ENCODE measurements at places on chromosomes 5 and 9. TPM values are rescaled to one million over a fixed set of nuclear protein-coding genes. Genes with fewer than 3 reads are reported as not detected.

DNA sequence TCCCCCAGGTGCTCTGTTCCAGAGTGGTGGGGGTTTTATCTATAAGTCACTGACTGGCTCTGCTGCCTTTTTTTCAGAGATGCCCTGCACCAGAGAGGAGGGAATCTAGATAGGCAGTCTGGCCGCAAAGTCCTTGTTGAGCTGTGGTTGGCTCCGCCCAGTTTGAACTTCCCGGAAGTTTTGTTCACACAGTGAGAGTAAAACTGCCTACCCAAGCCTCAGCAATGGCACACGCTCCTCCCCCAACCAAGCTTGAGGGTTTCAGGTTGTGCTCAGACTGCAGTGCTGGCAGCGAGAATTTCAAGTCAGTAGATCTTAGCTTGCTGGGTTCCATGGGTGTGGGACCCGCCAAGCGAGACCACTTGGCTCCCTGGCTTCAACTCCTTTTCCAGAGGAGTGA is 1428.6 kb downstream of the MAT2B start:
- H3K4me1 ChIP-seq, result no peaks in the 10 kb centered on the region
- DNase-seq, result no peak
- H3K4me3 ChIP-seq, result no peak overlapping the region
- no peaks in the 10 kb centered on the region for H3K36me3 ChIP-seq
- no peak overlapping the region for H3K27ac ChIP-seq

GRCh38 chr9:112891521-112891920 is 845 bp upstream of the SLC46A2 start:
- no peak overlapping the region for H3K27ac ChIP-seq
- H3K4me3 ChIP-seq, result no peak overlapping the region
- no peak for DNase-seq
- H3K4me1 ChIP-seq, result peaks cover 14% of the 10 kb centered on the region
- H3K27me3 ChIP-seq, result no peaks in the 10 kb centered on the region

DNA sequence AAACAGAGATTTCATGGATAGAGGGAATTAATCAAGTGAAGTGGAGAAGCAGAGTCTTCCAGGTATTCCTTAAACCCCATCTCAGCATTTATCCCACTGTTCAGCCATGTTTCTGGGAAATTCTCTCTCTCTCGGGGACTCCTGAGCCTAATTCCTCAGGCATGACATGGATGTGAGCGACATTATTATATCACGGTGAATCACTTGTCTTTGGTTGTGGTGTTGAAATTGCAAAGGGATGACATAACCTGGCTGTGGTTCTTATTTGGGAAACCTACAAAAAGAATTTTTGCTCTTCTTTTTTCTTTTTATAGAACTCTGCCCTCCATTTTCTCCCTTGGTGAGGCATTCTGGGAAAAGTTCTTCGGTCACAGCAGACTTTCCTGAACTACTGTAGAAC is 457.9 kb upstream of the PTGER4 start:
- H3K4me3 ChIP-seq, result no peak overlapping the region
- H3K4me1 ChIP-seq, result peaks cover 41% of the 10 kb centered on the region

DNA sequence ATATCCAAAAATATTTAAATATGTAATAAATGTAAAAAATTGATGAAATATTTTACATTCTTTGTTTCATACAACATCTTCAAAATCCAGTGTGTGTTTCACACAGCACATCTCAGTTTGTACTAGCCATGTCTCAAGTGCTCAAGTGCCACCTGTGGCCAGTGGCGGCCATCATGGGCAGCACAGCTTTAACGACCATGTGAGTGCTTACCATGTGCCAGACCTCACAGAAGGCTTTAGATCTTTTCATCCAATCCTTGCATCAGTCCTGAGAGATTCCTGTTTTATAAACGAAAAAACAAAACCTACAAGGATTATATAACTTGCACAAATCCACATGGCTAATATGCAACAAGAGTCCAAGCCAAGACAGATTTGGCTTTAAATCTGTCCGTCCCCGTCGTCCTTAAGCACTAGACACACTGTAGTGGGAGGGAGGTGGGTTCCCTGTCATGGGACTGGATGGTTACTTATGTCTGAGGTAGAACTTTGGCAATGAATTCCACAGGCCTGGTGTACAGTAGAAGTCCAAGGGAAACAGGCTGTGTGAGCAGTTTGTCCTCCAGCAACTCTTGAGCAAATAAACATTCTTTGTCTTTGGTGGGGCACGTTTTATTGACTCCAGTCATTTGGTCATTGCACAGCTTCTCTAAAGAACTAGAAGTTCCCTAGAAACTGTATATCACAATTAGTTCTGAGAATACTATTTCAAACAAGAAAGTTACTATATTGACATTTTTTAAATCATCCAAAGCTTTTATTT is 25.0 kb upstream of the F2R start:
- H3K27ac ChIP-seq, result peak overlapping the region; percentile 86
- no peaks in the 10 kb centered on the region for H3K36me3 ChIP-seq
- peaks cover 43% of the 10 kb centered on the region for H3K4me1 ChIP-seq
- H3K27me3 ChIP-seq, result no peaks in the 10 kb centered on the region

DNA sequence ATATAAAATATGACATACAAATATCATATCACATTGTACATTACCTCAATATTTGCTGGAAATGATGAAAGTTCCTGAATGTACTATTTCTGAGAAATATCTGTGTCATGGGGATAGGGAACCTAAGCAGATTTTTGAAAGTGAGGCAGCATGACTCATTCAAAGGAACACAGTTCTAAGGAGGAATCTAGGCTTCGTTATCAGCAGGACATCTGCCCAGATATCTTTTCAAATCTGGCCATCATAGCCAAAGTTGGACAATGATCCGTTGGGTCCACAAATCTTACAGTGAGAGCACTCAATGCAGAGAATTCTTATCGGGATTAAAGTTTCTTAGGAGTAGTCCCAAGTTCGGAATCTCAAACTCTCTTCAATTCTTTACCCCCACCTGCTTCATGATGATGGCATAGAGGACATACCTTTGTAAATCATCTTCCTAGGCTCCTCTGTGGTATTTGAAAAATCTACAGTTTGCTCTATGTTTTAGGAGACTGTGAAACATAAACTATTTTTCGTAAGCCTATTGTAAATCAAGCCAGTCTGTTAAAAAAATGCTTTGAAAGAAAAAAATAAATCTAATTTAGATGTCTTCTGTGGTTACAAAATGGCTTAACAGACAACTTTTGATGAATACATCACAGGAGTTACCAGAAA is 29.4 kb upstream of the ALDH1A1 start:
- peaks cover 12% of the 10 kb centered on the region for H3K4me1 ChIP-seq
- no peak for DNase-seq
- no peaks in the 10 kb centered on the region for H3K36me3 ChIP-seq
- no peak overlapping the region for H3K4me3 ChIP-seq
- no peaks in the 10 kb centered on the region for H3K27me3 ChIP-seq
- no peak overlapping the region for H3K27ac ChIP-seq

- peak; percentile 54 for DNase-seq
- no peaks in the 10 kb centered on the region for H3K4me1 ChIP-seq
- no peak overlapping the region for H3K27ac ChIP-seq
- no peaks in the 10 kb centered on the region for H3K36me3 ChIP-seq
- no peak overlapping the region for H3K4me3 ChIP-seq
Measured at GRCh38 chr5:35182910-35183535, 47.3 kb downstream of the PRLR start.

GRCh38 chr5:16593628-16594027 is 23.2 kb downstream of the RETREG1 start:
- no peaks in the 10 kb centered on the region for H3K27me3 ChIP-seq
- H3K36me3 ChIP-seq, result no peaks in the 10 kb centered on the region
- peaks cover 3% of the 10 kb centered on the region for H3K4me1 ChIP-seq

GRCh38 chr9:34524349-34524748 is 1.6 kb upstream of the ENHO start:
- no peaks in the 10 kb centered on the region for H3K4me1 ChIP-seq
- peaks cover 41% of the 10 kb centered on the region for H3K27me3 ChIP-seq
- H3K27ac ChIP-seq, result no peak overlapping the region
- DNase-seq, result no peak
- no peaks in the 10 kb centered on the region for H3K36me3 ChIP-seq
- no peak overlapping the region for H3K4me3 ChIP-seq

GRCh38 chr5:55036477-55036876 is 12.4 kb downstream of the GZMK start:
- H3K4me3 ChIP-seq, result no peak overlapping the region
- H3K27ac ChIP-seq, result no peak overlapping the region
- H3K4me1 ChIP-seq, result peaks cover 15% of the 10 kb centered on the region
- no peaks in the 10 kb centered on the region for H3K36me3 ChIP-seq
- no peak for DNase-seq

DNA sequence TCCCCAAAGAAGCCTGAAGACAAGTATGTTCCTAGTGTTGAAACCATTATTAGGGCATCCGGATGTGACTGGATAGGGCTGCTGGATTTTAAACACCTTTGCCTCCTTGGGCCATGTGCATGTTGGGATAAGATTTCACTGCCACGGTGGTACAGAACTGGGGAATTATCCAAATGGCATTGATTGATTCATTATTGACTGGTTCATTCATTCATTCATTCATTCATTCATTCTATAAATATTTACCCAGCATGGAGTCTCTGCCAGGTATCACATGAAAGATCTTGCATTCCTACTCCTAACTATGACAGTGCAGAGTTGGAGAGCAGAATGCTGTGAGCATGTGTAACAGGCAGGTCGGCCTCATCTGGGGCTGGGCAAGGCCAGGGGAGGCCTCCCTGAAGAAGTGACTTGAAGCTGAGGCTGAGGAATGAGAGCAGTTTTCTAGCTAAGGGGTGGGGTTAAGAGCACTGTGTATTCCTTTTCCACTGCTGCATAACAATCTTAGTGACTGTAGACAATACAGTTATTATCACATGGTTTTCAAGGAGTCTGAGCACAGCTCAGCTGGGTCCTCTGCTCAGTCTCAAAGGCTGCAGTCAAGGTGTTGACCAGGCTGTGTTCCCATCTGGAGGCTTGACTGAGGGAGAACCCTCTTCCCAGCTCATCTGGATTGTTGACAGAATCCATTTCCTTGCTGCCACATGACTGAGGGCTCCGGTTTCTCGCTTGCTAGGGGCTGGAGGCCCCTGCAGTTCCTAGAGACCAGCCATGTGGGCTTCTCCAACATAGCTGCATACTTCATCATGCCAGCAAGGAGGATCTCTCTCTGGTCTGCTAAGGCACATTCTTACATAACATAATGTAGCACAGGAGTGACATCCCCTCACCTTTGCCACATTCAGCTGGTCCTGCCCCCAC is 35.7 kb downstream of the AK8 start:
- no peaks in the 10 kb centered on the region for H3K36me3 ChIP-seq
- no peak overlapping the region for H3K27ac ChIP-seq
- H3K4me1 ChIP-seq, result no peaks in the 10 kb centered on the region

DNA sequence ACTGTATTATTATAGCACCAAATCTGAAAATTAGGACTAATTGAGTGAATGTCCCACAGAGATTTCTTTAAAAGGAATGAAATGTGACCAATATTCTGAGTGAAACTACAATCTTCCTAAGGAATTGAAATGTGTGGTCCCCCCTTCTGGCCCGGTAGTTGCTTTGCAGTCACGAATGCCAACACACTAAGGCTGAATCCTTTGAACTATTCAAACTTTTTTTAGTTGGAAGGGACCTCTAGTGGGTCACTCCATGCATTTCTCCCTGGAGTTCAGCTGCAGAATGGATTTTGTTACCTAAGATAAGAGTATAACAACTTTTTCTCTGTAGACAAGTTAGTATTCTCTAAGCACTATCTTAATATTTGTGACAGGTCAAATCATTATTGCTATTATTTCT is 2.8 kb downstream of the CDH6 start:
- peaks cover 2% of the 10 kb centered on the region for H3K4me1 ChIP-seq
- DNase-seq, result no peak
- peaks cover 29% of the 10 kb centered on the region for H3K27me3 ChIP-seq
- no peak overlapping the region for H3K4me3 ChIP-seq
- H3K36me3 ChIP-seq, result no peaks in the 10 kb centered on the region

- no peak for DNase-seq
- no peak overlapping the region for H3K4me3 ChIP-seq
- no peak overlapping the region for H3K27ac ChIP-seq
- H3K36me3 ChIP-seq, result peaks cover 54% of the 10 kb centered on the region
- H3K4me1 ChIP-seq, result no peaks in the 10 kb centered on the region
Measured at GRCh38 chr9:99150451-99151171, 45.7 kb downstream of the TGFBR1 start.

- H3K4me3 ChIP-seq, result no peak overlapping the region
- H3K36me3 ChIP-seq, result no peaks in the 10 kb centered on the region
- no peaks in the 10 kb centered on the region for H3K27me3 ChIP-seq
Measured at GRCh38 chr9:124675261-124676158, 95.6 kb downstream of the NR6A1 start.

- no peaks in the 10 kb centered on the region for H3K4me1 ChIP-seq
- no peaks in the 10 kb centered on the region for H3K36me3 ChIP-seq
Measured at GRCh38 chr9:118059484-118060278, 355.5 kb downstream of the TLR4 start.

DNA sequence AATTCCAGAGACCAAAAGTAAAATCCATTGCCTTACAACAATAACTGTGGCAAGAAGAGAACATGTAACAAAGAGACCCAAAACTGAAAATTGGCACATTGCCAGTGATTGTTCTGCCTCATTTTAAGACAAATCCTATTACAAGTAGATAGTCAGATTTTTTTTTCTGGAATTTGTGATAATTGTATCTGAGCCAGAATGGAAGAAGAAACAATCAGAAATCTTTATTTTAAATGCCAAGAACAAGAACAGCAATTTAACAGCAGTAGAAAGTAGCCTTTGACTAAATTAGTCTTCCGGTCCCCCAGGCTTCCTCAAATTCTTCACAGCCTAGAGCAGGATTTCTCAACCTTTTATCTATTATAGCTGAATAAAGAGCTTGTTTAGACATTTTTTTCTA is 106.7 kb upstream of the PTPN3 start:
- H3K27ac ChIP-seq, result no peak overlapping the region
- no peaks in the 10 kb centered on the region for H3K36me3 ChIP-seq
- no peak for DNase-seq
- H3K4me3 ChIP-seq, result no peak overlapping the region
- peaks cover 21% of the 10 kb centered on the region for H3K27me3 ChIP-seq

GRCh38 chr5:32022638-32023037 is 151.5 kb downstream of the GOLPH3 start:
- H3K27me3 ChIP-seq, result peaks cover 14% of the 10 kb centered on the region
- no peak overlapping the region for H3K4me3 ChIP-seq
- H3K27ac ChIP-seq, result no peak overlapping the region
- DNase-seq, result no peak
- H3K4me1 ChIP-seq, result peaks cover 15% of the 10 kb centered on the region

GRCh38 chr9:85723215-85723614 is 18.5 kb downstream of the AGTPBP1 start:
- no peak overlapping the region for H3K4me3 ChIP-seq
- no peak for DNase-seq
- H3K4me1 ChIP-seq, result no peaks in the 10 kb centered on the region
- H3K36me3 ChIP-seq, result no peaks in the 10 kb centered on the region
- no peak overlapping the region for H3K27ac ChIP-seq

- no peak overlapping the region for H3K4me3 ChIP-seq
- H3K36me3 ChIP-seq, result no peaks in the 10 kb centered on the region
- peaks cover 9% of the 10 kb centered on the region for H3K4me1 ChIP-seq
- DNase-seq, result no peak
- H3K27ac ChIP-seq, result no peak overlapping the region
- H3K27me3 ChIP-seq, result no peaks in the 10 kb centered on the region
Measured at GRCh38 chr5:83848941-83849340, 128.3 kb upstream of the HAPLN1 start.

- H3K27me3 ChIP-seq, result no peaks in the 10 kb centered on the region
- no peaks in the 10 kb centered on the region for H3K36me3 ChIP-seq
- H3K4me3 ChIP-seq, result no peak overlapping the region
- no peak overlapping the region for H3K27ac ChIP-seq
Measured at GRCh38 chr5:108101821-108102220, 280.1 kb downstream of the FBXL17 start.

IFNK gene
- total RNA-seq, result not detected

FBXL7 gene
- total RNA-seq, result 14.4 TPM

PCDHGB4 gene
- 15.9 TPM for total RNA-seq

TSSK1B gene
- total RNA-seq, result 0.72 TPM

FAM169A gene
- total RNA-seq, result under 0.01 TPM

PPP1R26 gene
- total RNA-seq, result 10.5 TPM

UAP1L1 gene
- 35.9 TPM for total RNA-seq

SYNPO gene
- total RNA-seq, result 4.0 TPM

Data from osteoblast (primary cell).